ENCODE measurements at places on chromosomes 12 and 14.
A peak's percentile ranks its signal among the peaks of the same experiment; 100 is the strongest.

DNA sequence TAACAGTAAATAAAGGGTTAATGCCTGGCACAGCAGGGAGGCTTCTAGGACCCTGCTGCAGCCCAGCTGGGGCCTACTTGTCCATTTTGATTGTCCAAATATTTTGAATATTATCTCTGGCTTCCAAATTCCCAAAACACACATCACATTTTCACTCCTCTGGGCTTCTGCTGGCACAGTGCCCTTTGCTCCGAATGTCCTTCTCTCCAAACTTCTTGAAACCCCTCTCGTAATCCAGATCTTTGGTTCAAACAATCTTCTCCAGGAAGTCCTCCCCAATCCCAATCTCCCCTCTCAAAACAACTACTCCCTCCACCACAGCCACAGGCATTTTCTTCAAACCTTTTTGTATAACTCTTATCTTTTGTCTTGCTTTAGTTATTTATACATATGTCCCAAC, 225.6 kb downstream of the PPM1H start:
- DNase-seq: no peak

GRCh38 chr12:25434515-25434914, 118.6 kb downstream of the LMNTD1 start:
- no peak for DNase-seq

- DNase-seq: no peak
Observed at GRCh38 chr12:118356809-118357256, 15.9 kb downstream of the TAOK3 start.

DNA sequence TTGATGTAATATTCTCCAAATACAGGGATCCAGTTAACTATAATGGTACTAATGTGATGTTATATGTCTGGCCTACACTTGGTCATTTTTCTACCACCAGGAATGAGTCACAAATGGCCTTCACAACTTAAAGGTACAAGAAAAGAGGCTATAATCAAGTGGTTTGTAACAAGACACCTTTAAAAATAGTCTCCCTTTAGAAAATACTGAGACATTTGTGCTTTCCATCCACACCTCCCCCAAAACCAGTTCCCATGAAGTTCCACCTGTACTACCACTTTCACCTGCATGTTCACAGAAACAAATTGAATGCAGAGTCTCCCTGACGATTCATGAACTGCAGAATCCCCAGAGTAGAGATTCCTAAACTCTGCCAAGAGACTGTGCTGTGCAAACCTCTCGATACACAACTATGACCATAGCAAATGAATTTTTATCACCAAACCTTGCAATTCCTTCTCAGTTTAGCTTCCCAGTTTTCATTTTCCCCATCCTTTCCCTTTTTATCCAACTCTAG, 6.0 kb downstream of the BTG1 start:
- no peak for DNase-seq

- no peak for DNase-seq
Observed at GRCh38 chr12:31835276-31835882, 106.6 kb upstream of the AMN1 start.

DNA sequence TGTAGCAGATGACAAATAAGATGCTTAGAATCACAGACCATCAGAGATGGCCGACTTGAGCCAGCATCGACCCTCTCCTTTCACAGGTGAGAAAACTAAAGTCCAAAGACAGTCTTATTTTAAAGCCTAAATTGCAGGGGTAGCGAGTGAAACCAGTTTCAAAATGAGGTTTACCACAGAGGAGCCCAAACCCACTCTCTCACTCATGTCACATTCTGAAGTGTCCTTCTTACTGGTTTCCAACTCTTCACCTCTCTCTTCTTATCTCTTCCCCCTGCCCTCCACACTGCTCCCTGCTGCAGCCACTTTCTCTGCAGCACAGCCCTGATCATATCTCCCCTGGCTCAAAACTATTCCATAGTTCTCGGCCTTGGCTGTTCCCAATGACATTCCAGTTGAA, 57.0 kb upstream of the NID2 start:
- no peak for DNase-seq

- DNase-seq: no peak
Observed at GRCh38 chr14:105074601-105075053, 9.4 kb upstream of the GPR132 start.

DNA sequence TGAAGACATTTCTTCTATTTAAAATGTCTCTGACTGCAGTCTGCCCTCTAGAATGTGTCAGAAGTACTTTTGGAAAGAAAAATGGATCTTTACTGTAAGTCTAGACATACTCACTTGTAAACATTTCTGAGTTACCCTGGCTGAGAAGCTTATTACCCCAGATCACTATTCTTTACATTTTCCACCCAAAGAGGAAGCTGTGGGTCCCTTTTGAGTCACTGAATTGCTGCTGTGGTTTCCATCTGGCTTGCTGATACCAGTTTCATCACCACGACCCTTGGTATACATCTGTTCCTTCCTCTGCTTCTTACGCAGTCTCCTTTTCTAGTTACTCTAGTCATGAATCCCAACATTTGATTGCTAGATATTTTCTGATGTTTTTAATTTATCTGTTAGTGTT, 20.2 kb upstream of the CLEC4D start:
- no peak for DNase-seq

- DNase-seq: no peak
Observed at GRCh38 chr12:110776410-110776809, 33.7 kb upstream of the PPP1CC start.

DNA sequence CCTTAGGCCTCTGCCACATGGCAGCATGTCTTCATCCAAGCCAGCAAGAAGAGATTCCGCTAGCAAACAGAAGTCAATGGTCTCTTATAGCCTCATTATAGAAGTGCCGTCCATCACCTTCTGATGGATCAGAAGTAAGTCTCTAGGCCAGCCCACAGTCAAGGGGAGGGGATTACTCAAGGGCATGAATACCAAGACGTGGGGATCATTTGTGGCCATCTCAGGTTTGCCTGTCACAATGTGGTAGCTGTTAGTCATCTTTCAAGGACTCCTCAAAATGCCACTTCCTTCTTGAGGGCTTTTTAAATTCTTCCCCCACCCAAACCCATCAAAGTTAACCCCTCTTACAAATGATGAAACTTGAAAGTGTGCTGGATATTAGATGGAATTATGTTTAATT, 8.1 kb upstream of the ADCY6 start:
- DNase-seq: no peak

GRCh38 chr12:131757111-131757510, 46.2 kb downstream of the SFSWAP start:
- no peak for DNase-seq

GRCh38 chr14:52845081-52845480, 53.7 kb upstream of the GNPNAT1 start:
- DNase-seq: no peak

GRCh38 chr12:110079477-110080400, 31.4 kb upstream of the C12orf76 start:
- peak; percentile 78 for DNase-seq
